KG1 (cell line): ENCODE measurements at places on chromosomes 2 and 18.

DNA sequence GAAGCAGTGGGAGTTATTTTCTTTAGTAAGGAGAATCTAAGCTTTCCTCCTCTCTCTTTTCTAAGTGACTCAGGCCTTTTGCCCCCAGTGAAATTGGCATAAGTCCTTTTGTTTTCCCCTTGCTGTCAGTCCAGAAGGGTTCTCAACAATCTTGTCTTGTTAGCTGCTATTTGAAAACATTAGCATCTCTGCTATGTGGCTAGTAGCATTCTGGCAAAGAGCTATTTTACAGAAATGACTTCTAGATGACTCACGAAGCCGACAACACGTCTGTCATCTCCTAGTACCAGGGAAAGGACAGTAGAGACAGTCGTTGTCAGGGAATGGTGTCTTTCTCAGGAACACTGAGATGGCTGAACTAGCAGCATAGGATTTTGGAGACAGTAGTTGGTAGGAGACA lies 14.7 kb downstream of the SMARCAL1 start:
- DNase-seq, result no peak

DNA sequence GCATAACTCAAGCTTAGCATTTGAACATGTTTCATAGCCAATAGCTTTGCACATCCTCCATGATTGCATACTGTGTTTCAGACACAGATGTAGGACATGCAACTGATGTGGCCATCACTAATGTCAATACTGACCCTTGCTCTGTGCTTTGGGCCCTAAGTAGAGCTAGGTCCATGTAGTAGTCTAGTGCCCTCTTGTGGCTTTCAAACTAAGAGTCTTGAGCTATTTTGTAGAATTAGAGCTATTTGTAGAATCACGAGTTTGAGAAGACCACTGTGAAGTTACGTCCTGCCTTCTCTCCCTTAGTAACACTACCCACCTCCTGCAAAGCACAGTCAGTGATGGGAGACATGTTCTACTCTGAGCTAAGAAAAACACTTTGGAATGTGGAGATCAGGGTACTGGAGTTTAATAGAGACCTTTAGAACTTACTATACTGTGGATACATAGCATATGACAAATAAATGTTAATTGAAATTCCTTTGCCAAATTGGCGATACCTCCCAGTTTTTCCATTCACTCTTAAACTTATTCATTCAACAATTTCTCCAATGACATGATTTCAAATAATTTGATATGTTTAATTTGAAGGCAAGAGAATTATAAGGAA lies 306.5 kb upstream of the TNP1 start:
- peak; percentile 5 for DNase-seq

DNA sequence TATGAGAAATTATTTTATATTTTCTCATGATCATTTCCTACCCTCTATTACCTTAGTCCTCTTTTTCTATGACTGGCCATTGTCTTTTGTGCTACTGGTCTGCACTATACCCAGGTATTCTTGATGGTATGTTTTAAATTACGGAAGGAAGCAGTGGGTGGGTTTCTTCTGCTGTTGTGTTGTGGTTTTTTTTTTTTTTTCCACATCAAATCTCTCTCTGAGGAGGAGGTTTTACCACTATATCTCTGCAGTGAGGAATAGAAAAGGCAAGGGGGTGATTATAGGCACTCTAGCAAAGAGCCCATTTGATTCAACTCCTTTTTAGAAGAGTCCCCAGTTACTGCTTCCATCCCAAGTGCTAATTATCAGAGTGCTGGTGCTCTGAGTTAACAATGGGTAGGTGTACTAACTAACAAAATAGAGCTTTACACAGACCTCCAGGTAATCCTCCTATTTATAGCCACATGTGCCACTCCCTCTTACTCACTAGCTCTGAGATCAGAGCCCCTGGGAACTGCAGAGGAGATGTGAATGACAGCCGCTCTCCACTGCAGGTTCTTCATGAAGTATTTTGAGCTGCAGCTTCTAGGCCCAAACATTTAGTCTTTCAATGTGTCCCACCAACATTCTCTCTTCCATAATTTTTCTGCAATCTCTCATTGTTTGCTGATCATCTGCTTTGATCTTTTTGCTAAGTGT lies 301.6 kb upstream of the GULP1 start:
- no peak for DNase-seq

- no peak for DNase-seq
Observed at GRCh38 chr2:12096051-12096787, 349.8 kb downstream of the LPIN1 start.

- no peak for DNase-seq
Observed at GRCh38 chr2:205640716-205641115, 41.6 kb upstream of the NRP2 start.

DNA sequence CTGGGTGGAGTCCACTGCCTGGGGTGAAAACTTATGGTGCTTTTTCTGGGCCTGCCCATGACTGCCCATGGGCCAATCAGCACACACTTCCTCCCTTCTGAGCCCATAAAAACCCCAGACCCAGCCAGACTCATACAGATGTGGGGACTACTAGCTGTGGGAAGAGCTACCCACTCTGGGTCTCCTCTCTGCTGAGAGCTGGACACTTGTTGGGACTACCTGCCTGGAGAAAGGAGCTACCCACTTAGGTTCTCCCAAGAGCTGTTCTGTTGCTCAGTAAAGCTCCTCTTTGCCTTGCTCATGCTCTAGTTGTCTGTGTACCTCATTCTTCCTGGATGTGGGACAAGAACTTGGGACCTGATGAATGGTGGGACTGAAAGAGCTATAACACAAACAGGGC lies 119.6 kb upstream of the SLC38A11 start:
- no peak for DNase-seq

DNA sequence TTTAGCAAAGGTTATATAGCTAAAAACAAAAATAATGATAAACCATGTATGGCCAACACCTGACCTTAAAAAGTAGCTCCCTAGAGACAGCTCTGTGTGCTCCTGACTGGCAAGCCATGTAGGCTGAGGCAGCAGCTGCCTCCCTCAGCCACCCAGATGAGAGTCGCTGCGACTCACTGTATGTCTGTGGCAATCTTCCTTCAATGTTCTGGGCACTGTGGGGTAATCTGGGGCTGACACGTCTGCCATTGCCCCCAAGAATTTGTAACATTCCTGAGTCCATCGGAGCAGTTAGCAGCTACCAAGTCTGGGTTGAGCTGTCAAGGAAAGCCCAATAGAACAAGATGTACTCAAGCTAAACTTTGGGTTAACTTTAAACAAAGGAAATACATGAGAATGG lies 106.4 kb upstream of the DAPL1 start:
- DNase-seq, result no peak

- no peak for DNase-seq
Observed at GRCh38 chr18:59546188-59546587, 151.0 kb downstream of the CCBE1 start.

- no peak for DNase-seq
Observed at GRCh38 chr2:191318729-191319078, 73.5 kb downstream of the MYO1B start.

DNA sequence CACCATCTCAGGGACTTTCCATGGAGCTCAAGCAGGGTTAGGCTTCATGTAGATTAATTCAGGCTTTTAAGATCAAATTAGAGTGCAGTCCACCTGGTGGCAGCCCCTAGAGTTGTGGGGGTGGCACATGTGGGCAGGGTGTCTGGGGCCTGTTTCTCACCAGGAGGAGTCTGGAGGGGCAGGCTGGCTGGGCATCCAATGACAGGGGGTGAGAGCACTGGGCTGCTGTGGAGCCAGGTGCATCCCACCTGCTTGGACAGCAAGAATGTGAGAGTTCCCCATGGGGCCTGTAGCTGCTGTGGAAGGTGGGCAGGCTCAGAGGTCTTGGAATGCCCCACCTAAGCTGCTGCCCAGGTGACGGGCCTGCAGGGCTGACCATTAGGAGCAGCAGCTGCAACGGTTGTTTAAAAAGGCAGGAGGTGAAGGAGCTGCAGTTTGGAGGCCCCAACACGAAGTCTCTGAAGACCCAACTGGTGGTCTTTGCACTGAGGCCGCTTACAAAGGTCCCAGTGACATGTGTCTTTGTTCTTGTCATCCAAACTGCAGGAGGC lies 686.3 kb upstream of the HS6ST1 start:
- DNase-seq, result no peak

DNA sequence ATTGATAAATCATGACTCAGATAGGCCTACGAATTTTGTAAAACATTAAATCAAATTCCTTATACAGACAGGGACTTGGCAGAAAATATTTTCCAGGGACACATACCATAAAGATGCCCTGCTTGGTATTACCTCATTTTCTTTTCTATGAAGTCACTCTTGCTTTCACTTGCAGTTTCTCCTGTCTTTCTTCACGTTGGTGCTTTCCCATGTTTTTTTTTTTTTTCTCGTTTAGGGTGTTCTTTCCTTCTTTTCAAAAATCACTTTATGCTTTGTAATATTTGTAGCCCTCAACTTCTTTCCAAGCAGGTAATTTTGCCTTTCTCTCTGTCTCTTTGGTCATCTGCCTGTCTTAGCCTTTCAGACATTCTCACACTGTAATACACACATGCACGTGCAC lies 40.7 kb downstream of the CDC42EP3 start:
- DNase-seq, result no peak

GRCh38 chr18:9995631-9996030 lies 81.8 kb downstream of the VAPA start:
- DNase-seq, result no peak

DNA sequence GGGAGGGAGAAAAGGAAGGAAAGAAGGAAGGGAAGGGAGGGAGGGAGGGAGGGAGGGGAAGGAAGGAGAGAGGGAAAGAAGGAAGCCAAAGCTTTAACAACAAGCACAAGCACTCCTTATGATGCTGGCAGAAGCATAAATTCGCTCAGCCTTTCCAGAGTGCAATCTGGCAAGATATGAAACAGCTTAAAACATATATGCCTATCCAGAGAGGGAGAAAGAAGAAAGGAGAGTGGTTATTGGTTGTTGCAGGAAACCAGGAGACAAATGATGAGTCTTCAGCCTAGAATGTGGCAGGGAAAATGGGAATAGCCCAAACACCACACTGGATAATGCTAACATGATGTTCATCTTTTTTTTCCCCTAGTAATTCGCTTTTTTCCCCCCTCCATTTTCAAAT lies 64.0 kb downstream of the STPG4 start:
- no peak for DNase-seq

- no peak for DNase-seq
Observed at GRCh38 chr2:168353251-168353650, 102.8 kb upstream of the CERS6 start.

- DNase-seq, result no peak
Observed at GRCh38 chr2:9308186-9308955, 101.8 kb downstream of the ASAP2 start.

- no peak for DNase-seq
Observed at GRCh38 chr18:64695851-64696553, 547.1 kb upstream of the LINC00305 start.

GRCh38 chr2:128734521-128735295 lies 416.0 kb upstream of the HS6ST1 start:
- peak; percentile 73 for DNase-seq

DNA sequence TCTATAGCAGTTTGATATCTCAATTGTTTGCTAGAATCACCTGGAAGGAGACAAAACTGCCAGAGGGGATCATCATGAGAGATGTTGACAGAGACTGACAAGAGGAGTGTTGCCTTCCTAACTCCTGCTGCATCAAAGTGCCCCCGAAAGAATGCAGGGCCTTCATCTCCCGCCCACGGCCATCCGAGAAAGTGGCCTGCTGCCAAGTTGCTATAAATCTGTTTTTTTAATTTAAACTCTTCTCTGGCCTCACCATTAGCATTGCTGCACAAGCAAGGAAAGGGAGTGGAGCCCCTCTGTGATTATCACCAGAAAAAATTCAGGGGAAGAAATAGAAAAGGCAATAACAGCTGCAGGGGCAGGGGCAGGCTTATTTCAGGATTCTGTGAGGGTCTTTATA lies 238.1 kb upstream of the EPHA4 start:
- DNase-seq, result no peak

- no peak for DNase-seq
Observed at GRCh38 chr2:43018179-43019024, 208.0 kb downstream of the ZFP36L2 start.
